ENCODE measurements at places on chromosomes 12 and 14.

GRCh38 chr14:96170961-96171592 is 33.6 kb upstream of the BDKRB2 start:
- DNase-seq = no peak

GRCh38 chr14:58309086-58309485 is 10.7 kb downstream of the ARID4A start:
- no peak for DNase-seq

DNA sequence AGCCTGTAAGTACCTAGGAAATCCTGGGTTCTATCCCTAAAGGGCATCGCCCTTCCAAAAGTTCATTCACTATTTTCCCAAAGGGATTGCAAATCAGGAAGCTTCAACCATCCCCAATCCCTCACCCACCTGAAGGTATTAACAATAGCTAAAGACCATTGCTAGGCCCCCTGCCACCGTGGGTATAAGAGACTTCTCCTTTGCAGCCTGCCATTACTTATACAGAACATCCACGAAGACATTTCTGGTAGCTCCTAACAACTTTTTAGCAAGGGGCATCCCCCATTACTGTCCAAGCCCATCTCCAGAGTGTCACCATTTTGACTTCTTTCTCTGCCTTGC is 384 bp upstream of the SMUG1 start:
- no peak for DNase-seq

- DNase-seq = no peak
Observed at GRCh38 chr14:31106768-31107167, 80.6 kb upstream of the STRN3 start.

- no peak for DNase-seq
Observed at GRCh38 chr12:102021540-102022246, 40.1 kb downstream of the WASHC3 start.

DNA sequence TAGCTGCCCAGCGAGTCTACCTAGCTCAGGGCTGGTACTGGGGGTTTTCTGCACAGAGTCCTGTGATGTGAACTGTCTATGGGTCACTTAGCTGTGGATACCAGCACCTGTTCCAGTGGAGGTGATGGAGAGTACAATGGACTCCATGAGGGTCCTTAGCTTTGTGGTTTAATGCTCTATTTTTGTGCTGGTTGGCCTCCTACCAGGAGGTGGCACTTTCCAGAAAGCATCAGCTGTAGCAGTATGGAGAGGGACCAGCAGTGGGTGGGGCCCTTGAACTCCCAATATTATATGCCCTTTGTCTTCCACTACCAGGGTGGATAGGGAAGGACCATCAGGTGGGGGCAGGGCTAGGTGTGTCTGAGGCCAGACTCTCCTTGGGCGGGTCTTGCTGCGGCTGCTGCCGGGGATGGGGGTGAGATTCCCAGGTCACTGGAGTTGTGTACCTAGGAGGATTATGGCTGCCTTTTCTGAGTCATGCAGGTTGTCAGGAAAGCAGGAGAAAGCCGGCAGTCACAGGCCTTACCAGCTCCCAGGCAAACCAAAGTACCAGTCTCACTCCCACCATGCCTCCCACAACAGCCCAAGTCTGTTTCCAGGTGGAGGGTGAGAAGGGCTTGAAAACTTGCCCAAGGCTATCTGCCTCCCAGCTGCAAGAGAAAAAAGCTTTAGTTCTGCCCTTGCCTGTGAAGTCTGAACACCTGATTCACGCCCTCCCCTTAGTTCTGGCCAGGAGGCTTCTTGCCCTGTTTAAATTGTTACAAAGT is 163.0 kb upstream of the NUDT4 start:
- DNase-seq = no peak

DNA sequence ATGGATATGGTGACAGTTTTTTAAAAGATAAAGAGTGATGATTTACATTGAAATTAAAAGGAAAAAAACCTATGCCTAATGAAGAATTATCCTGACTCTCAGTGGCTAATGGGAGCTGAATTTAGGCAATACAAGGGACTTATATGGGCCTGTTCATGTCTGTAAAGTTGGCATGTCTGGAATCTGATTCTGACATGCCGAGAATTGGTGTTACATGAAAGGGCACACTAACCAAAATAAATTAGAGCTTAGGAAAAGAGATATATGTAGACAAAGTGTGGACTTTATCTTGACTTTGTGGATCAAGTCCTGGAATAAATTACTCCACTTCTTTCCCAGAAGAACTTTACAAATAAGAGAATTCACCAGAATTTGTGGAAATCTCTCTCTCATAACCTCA is 1.1 kb downstream of the TDG start:
- no peak for DNase-seq

GRCh38 chr14:93318927-93319326 is 13.9 kb downstream of the BTBD7 start:
- DNase-seq = no peak

- no peak for DNase-seq
Observed at GRCh38 chr14:70776197-70776596, 33.1 kb downstream of the MAP3K9 start.

GRCh38 chr14:100504372-100505078 is 82.7 kb downstream of the BEGAIN start:
- DNase-seq = peak; percentile 10

DNA sequence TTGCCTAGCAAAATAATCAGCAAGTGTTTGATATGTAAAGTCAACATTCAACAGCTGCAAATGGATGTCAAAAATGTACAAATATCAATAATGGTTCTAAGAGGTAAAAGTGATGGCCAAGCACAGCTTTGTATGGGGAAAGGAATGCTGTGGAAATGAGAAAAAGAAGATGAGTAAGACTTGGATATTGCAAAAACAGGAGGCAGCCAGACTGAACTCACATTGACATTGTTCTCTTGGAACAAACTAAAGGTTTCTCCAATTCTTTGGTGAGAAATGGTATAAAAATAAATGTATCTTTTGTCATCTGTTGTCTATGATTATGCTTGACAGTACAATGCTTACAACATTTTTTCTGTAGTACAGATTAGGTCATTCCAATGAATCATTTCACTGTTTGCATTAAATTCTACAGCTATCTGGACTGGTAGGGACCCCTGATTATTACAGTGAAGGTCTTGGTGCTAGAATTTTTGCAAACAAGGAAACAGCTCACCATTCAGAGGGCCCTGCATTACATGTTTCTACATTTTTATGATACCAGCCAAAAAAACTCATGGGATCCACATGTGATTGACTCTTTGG is 465.7 kb downstream of the NOVA1 start:
- DNase-seq = no peak

- DNase-seq = no peak
Observed at GRCh38 chr12:57454566-57455373, at the start of gene INHBE. Gene INHBE, plus strand, starts transcription at chr12:57455307. Its CDS starts 230 bp downstream, at chr12:57455537.

Measured in Panc1 (cell line).